ENCODE measurements at places on chromosomes 11 and 22.

DNA sequence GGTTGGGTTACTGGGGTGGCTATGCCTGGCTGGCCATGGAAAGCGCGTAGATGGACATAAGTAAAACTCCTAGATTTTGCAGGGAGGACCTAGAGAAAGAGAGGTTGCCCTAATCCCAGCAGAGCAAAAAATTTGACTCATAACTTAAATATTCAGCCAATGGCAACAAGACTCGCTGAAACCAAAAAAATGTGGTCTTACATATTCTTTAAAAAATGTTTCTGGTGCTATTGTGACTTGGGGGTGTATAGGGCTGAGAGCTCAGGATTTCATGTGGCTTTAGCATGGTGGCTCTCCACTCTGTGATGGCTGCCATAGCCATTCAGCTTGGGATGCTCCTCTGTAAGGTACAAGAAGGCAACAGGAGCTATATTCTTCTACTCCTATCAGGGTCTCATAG, 27.2 kb upstream of the PDGFD start:
- no peak for DNase-seq

- DNase-seq: no peak
Measured at GRCh38 chr11:66529069-66529468, 16.8 kb downstream of the ZDHHC24 start.

GRCh38 chr22:36830601-36831000, 13.8 kb upstream of the PVALB start:
- DNase-seq: no peak

- no peak for DNase-seq
Measured at GRCh38 chr22:30088468-30088867, 8.2 kb downstream of the HORMAD2 start.

DNA sequence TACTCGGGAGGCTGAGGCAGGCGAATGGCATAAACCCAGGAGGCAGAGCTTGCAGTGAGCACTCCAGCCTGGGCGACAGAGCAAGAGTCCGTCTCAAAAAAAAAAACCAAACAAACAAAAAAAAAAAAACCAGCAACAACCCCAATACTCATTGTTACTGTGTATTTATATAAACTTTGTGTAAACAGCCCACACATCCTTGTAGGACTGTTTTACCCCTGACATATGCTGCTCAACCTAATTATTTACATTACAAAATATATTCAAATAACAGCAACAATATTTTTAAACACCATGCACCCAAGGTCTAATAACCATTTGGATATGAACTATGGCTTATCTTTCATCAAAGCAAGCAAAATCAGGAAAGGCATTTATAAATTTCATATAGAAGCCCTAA, 284.1 kb downstream of the TTC28 start:
- DNase-seq: no peak

DNA sequence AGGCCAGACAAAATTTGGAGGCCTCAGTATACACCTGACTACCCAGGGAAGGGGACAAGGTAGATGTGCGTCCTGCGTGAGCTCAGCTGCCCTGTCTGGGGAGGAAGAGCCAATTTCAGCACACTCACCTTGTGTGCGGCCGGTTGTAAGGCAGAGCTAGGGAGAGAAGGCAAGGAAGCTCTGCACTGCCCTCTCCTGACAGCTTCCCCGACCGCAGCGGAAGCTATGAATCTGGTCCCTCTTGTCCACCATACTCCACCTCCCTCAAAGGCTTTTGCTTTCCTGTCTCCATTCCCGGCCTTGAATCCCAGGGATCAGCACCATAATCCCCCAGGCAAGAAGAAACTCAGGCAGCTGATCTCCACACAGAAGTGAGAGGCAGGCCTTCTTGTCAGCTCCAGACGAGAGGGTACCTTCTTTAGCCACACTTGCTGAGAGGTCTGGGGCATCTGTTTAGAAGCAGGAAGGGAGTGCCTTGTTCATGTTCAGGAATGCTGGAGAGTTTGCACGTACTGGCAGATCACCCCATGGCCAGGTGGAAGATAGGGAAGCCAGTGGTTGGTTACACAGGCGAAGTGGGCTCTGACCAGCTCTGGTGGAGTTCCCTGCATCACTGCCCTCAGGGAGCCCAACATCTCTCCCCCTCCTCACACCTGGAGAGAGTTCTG, 62.5 kb downstream of the FEZ1 start:
- no peak for DNase-seq

GRCh38 chr11:726278-727220, 20.5 kb downstream of the EPS8L2 start:
- no peak for DNase-seq

- DNase-seq: no peak
Measured at GRCh38 chr11:73116636-73117035, 25.5 kb downstream of the FCHSD2 start.

- DNase-seq: no peak
Measured at GRCh38 chr11:116960930-116961329, 123.5 kb upstream of the APOA1 start.

DNA sequence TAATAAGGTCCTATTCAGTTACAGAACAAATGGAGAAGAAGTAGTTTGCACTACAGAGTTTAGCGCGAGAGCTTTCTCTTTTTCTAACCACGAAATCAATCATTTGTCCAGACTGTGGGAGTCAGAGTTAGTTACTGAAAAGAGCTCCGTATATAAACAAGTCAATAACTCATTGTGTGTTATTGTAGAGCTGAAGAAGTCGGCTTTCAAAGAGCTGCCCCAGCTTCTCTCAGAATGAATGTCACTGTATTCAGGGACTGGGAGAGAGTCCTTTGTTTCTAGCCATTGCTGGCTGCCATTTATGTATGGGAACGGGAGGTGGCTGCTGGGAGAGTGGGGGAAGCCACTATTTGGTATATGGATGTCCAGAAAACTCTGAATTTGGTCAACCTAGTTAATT, 227.8 kb downstream of the DCDC1 start:
- DNase-seq: no peak

- DNase-seq: no peak
Measured at GRCh38 chr22:37392721-37393328, 34.5 kb downstream of the ELFN2 start.

Data from activated CD8-positive, alpha-beta memory T cell treated with anti-CD3 and anti-CD28 coated beads for 4 hours (primary cell).